ENCODE measurements at places on chromosomes 2 and 18.

DNA sequence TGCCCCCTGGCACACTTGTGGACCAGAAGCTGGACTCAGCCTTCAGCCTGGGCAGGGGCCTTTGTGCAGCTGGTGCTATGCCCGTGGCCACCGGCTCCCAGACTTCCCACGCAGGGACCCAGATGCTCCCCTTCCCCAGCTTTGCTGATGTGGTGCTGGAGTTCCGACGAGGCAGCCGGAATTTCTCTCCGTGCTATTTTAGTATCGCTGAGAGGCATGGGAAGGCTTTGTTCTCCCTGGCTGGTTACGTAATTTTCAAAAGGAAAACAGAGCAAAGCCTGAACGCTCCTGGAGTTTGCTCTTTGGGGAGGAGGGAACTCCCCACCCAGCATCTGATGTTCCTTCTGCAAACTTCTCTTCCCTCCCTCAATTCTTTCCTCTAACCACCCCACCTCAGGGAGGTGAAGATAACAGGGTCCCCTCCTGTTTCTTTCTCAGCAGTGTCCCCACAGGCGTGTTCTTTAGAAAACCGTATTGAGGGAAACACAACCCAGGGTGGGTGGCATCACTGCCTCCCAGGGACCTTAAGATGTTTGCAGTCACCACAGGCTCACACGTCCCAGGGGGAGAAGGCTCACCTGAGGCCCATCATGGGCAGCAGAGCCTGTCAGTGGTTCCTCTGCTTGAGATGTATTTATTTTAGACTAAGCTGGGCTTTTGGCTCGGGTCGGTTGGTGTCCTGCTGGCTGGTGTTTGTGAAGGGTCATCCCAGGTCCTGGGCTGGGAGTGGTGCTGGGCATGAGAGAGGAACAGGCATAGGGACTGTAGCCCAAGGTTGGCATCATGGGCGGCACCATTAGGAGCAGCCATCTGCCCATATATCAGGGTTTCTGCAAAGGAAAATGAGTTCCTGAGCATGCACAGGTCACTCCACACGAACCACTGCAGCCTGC is 95.0 kb downstream of the MAPK4 start:
- no peak for DNase-seq

DNA sequence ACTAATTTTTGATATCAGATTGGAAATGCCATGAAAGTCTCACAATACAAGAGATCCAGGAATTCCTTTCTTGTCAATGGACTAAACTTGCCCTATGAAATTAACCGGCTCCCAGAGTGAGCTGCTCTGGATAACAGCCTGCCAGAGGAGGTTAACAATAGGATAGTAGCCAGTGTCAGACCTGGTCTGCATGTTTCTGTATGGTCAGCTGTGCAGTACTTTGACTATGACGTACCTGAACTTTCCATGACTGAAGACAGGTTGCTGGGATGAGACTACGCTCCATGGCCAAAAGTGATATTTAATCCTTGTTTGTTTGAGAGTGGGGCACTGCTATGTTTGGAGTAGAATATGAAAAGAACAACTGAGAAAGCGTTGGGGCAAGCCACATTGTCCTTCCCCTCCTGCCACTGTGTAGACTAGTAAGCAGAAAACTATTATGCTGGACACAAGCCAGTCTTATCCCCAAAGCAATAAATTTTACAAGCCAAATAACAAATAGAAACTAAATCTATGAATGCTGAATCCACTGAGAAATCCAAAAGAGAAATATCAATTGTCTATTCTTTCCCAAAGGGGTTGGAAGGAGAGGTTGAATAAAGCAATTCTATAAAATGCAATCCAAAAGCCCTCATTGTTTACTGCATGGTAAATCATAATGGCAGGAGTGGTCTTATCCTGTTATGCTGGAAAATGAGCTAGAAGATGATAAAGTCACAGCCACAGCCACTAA is 115.5 kb upstream of the CYP26B1 start:
- DNase-seq = no peak

DNA sequence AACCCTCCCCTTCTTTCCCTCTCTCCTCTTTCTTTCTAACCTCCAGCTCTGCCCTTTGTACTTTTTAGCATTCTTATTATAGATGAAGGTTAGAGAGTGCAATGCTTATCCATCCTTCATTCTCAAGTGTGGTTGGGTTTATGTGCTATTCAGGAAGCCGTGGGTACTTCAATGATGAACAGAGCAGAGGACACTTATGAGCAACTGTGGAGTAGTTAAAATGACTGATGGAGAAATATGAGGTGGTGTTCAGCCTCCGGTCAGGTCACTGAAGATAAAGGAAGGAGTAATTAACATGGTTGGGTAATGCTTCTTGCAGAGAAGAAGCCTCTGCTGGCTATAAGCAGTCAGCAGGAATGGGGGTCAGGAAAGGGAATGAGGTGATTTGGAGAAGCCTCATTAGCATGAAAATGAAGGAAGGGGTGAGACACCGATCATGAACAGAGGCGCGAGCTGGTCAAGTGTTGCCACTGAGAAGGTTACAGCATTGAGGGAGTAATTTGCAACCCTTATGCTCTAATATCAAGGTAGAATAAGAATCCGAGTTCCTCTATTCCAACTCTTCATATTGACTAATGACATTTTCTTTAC is 174.7 kb downstream of the LPIN1 start:
- DNase-seq = no peak

DNA sequence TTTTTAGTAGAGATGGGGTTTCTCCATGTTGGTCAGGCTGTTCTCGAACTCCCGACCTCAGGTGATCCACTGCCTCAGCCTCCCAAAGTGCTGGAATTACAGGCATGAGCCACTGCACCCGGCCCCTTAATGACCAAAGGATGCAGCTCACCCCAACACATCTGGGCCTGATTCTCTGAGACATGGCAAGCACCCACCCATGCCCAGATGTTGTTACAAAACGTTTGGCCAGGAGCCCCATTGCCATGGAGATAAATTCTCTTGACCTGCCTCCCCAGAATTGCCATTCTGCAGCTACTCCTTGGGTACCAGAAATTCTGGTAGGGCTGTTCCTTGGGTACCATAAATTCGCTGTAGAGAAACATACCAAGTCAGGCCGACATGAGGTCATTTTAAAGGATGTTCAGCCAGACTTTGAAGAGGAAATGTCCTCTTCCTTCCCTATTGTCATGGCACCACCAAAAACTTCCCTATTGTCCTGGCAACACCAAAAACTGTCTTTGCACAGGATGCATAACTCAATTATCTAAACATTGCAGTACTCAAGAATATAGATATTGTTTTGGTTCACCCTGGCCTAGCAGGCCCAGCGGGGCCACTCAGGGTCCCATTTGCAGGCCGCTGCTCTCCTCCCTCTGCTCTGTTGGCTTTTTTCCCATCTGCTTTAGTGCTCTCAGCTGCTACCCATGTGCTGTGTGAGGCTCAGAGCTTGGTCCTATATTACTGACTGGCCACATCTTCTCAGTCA is 160.9 kb upstream of the TTC39C start:
- no peak for DNase-seq

GRCh38 chr2:204479557-204479956 is 65.7 kb upstream of the PARD3B start:
- peak; percentile 7 for DNase-seq

DNA sequence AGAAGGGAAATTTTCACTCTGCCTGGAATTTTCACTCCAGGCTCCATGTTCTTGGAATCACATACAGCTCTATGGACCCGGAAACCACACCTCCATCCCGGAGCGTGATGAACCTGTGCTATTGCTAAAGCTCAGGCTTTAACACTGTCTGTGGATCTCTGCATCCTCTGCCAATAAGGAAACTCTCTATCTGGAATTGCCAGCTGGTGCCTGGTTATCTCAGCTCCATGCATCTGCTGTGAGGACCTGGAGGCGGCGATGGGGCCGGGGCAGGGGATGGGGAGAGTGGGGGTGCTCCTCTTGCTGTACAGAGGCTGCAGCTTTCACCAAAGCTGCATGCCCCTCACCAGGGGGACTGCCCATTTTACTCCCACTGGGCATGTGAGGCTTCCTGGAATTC is 754.0 kb upstream of the SOX11 start:
- DNase-seq = no peak

GRCh38 chr2:43375746-43376522 is 149.5 kb upstream of the ZFP36L2 start:
- DNase-seq = no peak

DNA sequence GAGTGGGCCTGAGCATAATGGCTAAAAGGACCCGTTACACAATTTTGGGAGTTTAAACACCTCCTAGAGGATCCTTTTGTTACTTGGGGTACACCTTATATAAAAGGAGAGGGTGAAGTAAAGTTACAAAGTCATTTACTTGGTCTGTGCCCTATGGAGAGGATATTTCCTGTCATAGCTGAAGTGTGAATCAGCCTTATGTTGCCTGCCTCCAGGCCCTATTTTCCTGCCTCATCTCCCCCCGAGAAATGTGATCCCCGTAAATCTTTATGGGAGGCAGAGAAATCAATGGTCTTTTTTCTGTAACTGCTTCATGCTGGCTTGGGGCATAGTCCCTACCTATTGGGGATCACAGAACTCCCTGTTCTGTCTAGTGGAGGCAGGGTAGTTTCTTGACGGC is 906.6 kb downstream of the DSC3 start:
- DNase-seq = no peak

GRCh38 chr2:58720033-58720769 is 479.1 kb upstream of the FANCL start:
- no peak for DNase-seq

- DNase-seq = no peak
Measured at GRCh38 chr2:109143214-109144187, 14.5 kb downstream of the SH3RF3 start.
